ENCODE measurements at places on chromosomes 12 and 14.

DNA sequence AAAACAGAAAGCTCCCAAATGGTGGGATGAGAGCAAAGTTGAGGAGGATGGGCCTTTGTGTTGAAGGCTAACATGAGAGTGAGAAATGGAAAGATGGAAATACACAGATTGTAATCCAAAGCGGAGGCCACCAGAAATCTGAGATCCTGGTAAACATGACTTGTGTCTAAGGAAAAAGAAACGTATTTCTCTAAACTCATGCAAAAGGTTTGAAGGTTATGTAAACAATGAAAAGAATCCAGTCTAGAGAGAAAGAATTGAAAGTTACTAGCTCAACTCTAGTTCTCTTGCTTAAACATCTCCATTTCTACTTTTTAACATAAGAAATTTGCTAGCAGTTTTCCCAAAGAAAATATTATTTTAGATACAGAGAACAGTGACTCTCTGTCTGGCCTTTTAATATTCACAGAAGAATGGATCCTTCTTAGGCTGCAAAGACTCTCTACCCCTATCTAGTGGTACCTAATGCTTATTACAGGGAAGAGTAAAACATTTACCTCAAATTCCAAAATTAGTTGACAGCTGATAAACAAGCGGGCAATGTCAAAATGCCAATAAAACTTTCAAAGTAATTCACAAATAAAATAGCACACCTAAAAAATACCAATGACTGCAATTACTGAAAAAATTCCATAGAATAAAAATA is 75.8 kb upstream of the SOX5 start:
- DNase-seq, result no peak

DNA sequence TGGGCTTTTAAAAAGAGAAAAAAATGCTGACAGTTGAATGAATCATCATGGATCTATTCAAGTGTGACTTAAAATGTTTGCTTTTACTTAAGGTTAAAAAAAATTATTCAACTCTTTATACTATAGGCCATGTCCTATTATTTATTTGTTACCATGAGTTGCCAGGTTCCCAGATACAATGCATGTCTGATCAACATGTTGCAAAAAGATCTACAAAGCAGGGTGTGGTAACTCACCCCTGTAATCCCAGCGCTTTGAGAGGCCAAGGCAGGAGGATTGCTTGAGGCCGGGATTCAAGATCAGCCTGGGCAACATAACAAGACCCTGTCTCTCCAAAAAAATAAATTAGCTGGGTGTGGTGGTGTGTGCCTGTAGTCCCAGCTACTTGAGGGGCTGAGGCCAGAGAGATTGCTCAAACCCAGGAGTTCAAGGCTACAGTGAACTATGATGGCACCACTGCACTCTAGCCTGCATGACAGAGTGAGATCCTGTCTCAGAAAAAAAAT is 460.8 kb downstream of the BCAT1 start:
- DNase-seq, result no peak

- DNase-seq, result no peak
Observed at GRCh38 chr12:47818467-47819137, 1.1 kb downstream of the HDAC7 start.

DNA sequence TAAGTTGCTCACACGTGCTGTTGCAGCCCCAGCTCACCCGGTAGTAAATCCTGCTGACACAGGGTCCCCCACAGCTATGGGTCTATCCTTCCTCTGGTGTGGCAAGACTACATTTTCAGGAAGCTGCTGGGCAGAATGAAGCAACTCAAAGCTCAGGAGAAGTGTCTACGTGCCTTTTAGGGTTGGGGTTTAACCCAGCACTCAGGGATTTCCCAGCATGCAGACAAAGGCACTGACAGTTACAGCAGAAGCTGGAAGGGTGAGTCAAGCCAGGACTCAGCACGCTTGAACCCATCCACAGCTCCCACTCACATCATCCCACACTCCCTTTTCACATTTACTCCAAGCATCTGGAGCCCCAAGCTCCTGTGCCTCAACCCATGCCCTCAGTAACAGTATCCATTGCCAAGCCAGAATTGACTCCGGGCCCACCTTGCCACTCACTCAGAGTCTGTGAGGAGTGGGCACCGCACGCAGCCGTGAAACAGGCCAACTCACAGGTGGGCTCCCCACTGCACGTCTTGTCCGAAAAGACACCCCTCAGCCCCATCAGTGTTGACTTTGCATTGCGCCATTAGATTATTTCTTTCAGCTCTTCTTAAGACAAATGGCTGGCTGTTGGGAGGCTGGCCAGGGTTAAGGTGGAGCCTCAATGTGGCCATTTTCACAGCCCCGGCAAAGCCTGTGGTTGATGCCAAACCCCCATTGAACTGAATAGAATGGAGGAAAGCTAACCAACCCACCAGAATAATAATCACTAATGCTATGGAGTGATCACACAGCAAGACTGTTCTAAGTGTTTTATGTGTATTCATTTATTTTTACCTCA is 59.6 kb downstream of the ZFP36L1 start:
- no peak for DNase-seq

GRCh38 chr14:77094672-77095284 is 3.3 kb upstream of the CIPC start:
- DNase-seq, result peak; percentile 77

GRCh38 chr14:33432407-33433023 is 493.8 kb downstream of the NPAS3 start:
- no peak for DNase-seq

DNA sequence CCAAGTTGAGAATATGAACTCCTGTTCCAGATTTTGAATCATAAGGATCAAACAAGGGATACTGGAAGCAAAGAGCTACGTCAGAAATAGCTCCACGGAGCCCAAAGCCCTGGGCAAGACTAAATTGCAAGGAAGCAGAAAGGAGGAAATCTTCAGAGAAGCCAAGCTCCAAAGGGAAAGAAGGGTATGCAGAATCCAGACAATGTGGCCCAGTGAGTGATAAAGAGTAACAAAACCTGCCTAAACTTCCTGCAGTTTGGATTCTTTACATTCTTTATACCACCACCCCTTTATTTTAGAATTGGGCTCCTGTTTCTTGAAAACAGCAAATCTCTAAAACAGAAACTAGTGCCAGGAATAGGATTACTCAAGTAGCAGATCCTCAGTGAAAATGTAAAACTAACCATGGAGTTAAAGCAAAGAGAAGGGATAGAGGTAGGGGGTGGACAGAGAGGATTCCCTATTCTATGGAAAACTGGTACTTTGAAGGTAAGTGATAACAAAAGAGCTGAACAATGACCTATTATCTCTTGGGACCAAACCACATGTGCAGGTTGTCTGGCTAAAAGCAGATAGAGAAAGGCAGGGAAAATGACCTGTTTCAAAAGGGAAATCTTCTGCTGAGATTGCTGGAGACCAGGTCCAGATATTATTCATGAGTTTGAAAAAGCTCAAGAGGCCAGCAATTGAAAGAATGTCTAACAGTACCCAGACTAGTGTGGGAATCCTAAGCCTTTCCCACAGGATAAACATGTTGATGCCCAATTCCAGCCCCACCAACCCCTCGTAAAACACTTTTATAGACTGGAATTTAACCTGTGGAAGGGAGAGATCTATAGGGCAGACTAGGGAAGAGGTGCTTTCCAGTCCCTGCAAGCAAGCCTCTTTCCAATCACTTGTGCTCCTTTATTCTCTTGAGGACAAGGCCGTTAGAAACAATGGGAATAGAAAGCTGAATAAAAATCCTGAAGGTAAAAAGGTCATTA is 24.5 kb downstream of the MBIP start:
- no peak for DNase-seq

GRCh38 chr12:132152953-132153352 is 8.7 kb downstream of the NOC4L start:
- DNase-seq, result no peak

- no peak for DNase-seq
Observed at GRCh38 chr12:57815177-57816000, 3.1 kb downstream of the AVIL start.

DNA sequence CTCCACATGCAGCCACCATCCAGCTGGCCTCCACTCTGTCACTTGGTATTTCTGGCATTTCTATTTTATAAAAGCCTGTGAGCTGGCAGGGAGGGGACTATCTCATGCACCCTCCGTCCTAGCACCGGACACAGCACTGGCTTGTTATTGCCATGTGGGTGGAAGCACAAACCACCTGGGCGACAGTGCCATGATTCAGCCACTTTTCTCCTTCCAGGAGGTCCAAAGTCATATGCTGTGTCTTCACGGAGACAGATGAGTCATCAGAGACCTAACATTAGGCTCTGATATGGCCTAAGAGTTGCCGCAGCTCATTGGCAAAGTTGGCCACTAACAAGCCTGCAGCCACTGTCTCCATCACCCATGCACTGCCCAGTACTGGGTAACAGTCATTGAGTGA is 1123.0 kb downstream of the VRK1 start:
- no peak for DNase-seq

DNA sequence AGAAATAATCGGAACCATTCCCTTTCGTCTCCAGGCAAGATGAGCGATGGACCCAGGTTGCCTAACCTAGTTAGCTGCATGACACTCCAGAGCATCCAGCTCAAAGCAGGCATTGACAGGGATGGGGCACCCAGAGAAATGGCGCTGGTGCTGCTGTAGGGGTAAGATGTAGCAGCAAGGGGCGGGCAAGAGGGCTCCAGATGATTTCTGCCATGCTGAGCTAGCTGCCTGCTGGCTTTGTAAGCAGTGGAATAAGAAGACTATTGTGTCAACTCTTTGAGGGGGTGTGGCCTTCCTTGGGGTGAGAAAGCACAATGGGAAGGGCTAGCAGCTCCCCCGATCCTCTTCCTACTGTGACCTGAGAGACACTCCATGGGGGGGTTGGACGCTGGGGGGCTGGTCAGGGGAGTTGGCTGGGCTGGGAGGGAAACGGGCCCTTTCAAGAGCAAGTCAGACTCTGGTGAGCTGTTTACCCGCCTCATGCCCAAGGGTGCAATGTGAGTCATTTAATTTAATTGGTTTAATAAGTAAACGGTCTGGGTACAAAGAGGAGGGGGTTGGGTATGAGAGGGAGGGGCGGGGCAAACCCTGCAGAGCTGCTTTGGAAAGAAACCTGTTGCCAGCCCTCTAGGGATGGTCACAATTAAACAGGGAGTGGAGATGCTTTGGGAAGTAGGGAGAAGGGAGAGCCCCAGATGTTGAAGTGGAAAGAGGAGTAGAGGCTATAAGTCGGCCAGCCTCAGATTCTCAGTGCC is 50.5 kb downstream of the B4GALNT3 start:
- DNase-seq, result no peak

DNA sequence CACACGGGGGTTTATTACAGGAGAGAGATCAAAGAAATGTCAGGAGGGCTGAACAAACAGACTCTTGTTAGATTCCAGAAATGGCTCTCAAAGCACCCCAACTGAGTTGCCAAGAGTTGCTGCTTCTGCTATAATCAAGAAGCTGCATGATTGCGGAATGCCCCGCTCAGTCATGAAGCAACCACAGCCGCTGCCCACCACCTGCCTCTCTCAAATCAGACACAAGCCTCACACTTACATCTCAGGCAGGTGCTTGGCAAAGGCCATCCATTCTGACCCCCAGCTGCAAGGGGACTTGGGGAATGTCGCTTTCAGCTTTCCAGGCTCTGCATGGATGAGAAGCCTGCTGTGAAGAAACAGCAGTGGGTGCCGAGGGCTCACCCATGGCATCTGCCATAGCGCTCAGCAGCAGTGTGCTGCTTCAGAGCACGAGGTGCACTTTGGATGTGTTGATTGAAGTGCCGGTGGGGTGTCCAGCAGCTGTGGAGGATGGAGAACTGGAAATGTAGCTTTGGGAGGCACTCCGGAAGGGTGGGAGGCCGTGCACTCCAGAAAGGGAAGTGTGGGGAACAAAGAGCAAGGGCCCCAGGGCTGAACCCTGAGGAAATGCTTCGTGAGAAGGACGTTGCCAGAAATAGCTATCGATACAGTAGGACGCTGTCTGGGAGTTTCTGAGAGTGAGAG is 37.7 kb downstream of the LRRC74A start:
- DNase-seq, result no peak

DNA sequence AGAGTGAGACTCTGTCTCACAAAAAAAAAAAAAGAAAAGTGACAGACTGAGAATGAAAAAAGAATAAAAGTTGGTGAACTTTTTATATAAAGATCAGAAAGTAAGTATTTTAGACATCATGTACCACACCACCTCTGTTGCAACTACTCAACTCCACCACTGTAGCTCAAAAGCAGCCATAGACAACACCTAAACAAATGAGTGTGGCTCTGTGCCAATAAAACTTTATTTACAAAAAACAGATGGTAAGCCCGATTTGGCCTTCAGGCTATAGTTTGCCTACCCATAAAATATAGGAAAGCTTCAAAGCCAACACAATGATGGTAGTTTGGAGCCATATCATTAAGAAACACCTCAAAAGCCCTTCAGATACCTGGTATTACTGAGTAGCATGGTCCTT is 154.5 kb upstream of the FOXN3 start:
- no peak for DNase-seq

DNA sequence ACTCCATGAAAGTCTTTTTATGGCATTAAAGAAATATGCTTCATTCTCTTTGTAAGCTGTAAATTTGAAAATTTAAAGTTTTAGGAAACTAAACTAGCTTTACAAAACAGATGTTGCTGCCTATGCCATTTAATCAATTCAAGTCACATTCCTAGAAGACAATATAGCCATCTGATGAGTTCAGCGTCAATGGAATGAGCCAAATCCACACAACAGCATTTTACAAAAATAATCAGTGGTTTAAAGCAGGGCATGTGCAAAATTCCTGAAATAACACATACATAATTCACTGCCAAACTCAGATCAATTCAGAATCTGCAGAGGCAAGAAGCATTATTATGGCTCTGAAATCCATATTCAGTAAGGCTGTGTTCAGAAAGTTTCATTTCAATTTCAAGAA is 75.6 kb downstream of the MED13L start:
- no peak for DNase-seq

- DNase-seq, result no peak
Observed at GRCh38 chr14:90023176-90023896, 38.5 kb upstream of the KCNK13 start.

GRCh38 chr14:103880348-103881267 is 33.2 kb upstream of the PPP1R13B start:
- no peak for DNase-seq

GRCh38 chr12:15933751-15934150 is 22.6 kb downstream of the DERA start:
- no peak for DNase-seq

GRCh38 chr12:230925-231671 is 17.1 kb upstream of the SLC6A12 start:
- DNase-seq, result no peak

- no peak for DNase-seq
Observed at GRCh38 chr12:89085421-89085820, 266.9 kb downstream of the DUSP6 start.

Measured in stimulated activated CD4-positive, alpha-beta T cell treated with anti-CD3 and anti-CD28 coated beads, Interleukin-12 subunit alpha, Interleukin-12 subunit beta, amount 100 ng/mL, for 24 hours (primary cell).